ENCODE measurements at places on chromosomes 7 and 10.

DNA sequence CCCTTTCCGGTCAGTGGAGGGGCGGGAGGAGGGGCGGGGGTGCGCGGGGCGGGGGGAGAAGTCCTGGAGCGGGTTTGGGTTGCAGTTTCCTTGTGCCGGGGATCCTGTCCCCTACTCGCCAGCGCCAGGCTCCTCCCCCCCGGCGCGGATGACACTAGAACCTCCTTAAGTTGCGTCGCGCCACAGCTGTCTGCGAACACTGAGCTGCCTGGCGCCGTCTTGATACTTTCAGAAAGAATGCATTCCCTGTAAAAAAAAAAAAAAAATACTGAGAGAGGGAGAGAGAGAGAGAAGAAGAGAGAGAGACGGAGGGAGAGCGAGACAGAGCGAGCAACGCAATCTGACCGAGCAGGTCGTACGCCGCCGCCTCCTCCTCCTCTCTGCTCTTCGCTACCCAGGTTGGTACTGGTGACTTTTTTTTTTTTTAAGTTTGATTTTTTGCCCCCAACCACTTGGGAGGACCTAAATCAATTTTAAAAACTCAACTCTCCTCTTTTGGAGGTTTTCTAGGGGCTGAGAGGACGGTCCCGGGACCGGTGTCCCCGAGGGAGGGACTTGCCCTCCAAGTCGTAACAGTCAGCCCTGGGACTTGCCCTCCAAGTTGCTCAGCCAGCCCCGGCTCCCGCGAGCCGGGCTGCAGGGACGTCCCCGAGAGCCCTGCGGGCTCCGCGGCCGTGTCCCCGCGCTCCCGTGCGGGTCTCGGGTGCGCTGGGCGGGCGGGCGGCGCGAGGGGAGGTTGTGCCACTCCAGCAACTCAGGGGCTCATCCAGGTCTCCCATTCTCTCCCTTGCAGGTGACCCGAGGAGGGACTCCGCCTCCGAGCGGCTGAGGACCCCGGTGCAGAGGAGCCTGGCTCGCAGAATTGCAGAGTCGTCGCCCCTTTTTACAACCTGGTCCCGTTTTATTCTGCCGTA lies at the start of gene GATA3:
TSS of gene GATA3 (plus strand) at position 195 of the 914 bp plus-strand sequence. CDS start 968 bp downstream, outside the sequence.
- DNase-seq, result peak; percentile 84

- peak; percentile 19 for DNase-seq
Measured at GRCh38 chr7:6106140-6106904, 75.1 kb downstream of the ANKRD61 start.

GRCh38 chr7:44286182-44286617 lies 39.2 kb downstream of the CAMK2B start:
- no peak for DNase-seq

DNA sequence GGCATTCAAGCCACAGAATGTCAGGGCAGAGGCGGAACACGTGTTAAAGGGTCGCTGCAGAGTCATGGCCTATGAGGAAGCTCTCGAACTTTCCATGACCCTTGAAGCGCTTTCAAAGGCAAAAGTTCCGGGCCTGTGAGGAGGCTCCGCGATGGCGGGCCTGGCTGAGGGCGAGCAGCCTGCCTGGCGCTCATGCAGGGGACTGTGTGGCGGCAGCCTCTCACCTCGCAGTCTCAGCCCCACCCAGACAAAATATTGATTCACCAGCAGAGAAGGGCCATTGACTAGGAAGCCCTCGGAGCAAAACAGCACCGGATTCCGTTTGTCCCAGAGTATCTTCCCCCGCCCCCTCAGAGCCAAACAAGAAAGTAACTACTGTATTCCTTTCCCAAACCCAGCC lies 12.8 kb upstream of the CNNM1 start:
- DNase-seq, result no peak

DNA sequence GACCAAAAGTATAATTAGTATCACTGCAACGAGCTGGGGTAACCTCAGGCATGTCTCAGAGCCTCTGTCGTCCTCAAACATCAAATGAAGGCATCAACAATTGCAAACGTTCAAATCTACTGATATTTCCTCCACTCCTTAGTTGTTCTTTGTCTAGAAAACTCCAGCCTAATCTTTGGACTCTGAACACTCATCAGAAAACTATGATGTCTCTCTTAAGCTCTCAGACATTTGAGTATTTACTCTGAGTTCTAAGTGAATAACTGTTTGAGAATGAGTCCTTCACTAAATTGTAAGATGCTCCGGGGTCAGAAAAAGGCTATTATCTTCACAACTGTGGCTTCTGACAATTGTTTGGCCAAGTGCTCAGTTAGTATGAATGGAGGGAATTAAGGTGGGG lies 536.4 kb downstream of the NRG3 start:
- no peak for DNase-seq

- DNase-seq, result no peak
Measured at GRCh38 chr10:14409247-14409646, 78.5 kb upstream of the FRMD4A start.

GRCh38 chr10:120732067-120732466 lies 119.1 kb upstream of the WDR11 start:
- DNase-seq, result no peak

- DNase-seq, result no peak
Measured at GRCh38 chr10:29389935-29390334, 101.1 kb downstream of the LYZL1 start.

DNA sequence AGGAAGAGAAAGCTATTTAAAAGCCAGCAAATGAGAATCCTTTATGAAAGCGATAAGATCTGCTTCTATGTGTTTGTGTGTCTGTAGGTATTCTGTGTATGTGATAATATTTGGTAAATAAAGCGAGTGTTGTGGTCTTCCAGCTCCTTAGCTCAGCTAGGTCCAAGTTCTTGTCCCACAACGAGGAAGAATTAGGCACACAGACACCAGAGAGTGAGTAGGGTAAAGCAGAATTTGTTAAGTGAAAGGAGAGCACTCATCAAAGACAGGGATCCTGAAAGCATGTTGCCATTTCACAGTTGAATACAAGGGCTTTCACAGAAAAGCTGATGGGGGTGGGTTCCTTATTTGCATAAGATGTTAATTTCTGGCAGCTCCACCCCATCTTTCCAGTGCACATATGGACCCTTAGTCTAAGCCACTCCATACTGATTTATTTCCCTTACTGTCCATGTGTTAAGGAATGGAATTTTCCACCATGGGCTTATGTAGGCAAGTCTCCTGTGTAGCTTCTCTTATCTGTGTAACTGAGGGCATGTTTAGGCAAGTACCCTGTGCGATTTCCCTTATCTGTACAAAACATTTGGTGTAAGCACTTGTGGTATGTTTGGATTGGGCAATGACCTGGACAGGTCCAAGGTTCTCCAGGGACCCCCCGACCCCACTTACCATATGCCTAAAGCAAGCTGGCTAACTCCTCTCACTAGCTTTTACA lies 165.9 kb upstream of the VIPR2 start:
- no peak for DNase-seq

DNA sequence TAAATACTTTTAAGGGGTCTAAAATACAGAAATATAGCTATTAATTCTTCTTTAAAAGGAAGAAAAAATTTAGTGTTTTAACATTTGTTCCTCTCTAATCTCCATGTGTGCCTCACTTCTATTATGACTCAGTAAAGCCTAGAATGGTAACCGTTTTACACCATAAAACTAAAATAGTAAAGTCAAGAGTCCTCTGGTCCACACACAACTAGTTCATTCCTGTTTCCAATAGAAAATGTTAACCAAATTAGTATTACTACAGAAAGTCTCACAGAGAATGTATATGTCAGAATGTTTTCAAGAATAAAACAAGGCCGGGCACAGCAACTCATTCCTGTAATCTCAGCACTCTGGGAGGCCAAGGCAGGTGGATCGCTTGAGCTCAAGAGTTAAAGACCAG lies 55.8 kb downstream of the CNOT4 start:
- no peak for DNase-seq

GRCh38 chr10:97873569-97873968 lies 23.9 kb downstream of the GOLGA7B start:
- DNase-seq, result no peak

- DNase-seq, result no peak
Measured at GRCh38 chr10:57696641-57697040, 571.1 kb downstream of the IPMK start.

DNA sequence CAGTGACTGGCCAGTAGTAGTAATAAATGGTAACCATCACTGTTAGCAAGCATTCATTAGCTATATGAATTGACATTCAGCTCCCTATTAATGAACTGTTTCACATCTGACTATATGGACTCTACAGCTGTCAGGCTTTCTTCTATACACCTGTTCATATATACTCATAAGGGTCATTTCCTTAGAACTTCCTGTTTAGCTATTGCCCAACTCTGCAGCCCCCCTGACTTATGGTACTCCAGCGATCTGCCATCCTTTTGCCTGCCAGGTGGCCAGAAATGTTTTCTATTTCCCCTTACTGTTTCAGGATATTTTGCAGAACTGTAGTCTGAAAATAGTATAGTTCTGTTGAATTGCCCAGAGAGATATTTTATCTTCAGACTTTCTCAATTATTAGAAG lies 56.6 kb downstream of the TASOR2 start:
- no peak for DNase-seq

DNA sequence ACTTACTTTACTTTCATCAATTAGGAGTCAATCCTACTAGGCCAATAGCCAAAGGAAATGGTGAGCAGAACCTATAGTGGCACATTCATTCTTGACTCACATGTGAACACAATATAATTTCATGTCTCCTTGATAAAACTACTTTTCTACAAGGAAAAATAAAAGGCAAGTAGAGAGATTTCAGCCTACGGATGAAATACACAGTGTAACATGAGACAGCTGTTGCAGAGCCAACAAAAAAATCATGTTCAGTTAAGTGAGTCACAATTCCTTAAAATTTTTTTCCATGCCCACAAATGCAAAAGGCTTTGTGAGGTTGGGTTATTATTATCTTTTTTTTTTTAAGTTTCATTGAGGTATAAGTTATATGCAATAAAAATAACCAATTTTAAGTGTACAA lies 54.8 kb downstream of the GPR141 start:
- DNase-seq, result no peak

DNA sequence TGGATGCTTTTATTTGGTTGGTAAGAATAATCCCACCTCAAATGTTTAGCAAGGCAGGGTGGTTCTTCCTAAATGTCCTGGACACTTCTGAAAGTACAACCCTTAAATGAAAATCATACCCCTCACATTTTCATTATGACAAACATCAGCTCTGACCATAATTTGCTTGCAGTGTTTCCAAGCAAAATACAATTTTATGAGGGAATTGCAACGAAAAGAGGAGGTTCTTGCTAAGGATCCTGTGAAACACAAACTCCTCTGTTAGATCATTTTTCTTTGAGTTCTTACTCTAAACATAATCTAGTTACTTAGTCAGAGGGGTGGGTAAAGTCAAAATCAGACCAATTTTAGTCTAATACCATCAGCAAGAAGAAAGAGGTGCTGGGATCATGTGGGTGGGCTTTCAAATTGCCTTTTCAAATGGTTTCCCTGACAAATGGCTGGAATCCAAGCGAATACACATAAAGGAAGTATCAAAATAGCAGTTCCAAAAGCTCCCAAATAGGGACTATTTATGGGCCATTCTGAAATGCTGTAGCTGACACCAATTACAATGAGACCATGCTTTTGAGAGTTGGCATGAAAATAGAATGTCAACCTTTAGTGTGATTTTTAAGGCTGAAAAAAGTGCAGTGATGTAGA lies 164.9 kb upstream of the INHBA start:
- DNase-seq, result no peak

DNA sequence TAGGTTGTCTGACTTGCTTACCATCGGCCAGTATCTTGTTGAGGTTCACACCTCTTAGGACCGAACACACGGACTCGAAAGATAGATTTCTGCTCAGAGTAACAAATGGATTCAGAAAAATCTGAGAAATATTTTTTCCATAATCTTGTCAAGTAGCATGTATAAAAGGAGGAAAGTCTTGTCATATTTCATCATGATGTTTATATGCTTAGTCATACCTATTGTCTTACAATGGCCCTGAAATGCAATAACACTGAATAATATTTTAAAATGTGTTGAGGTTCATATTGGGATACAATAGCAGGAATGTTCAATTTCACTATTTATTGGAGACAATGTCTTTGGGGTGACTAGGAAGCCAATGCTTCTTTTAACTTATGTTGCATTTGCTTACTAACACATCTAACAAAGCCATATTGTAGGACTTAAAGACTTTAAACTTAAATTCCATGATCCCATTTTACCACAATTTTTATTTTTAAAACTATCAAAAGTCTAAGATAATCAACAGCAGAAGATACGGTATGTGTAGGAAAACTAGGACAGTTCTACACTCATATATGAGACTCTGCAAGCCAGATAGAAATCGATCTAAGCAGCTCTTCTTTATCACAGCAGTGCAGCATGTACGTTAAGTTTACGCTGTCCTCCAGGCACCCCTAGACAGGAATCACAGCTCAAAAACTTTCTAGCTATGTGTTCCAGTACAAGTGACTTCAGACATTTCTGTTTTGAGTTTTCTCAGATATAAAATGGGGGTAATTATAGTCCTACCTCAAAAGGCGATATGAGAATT lies 135.7 kb upstream of the CAV2 start:
- DNase-seq, result no peak

DNA sequence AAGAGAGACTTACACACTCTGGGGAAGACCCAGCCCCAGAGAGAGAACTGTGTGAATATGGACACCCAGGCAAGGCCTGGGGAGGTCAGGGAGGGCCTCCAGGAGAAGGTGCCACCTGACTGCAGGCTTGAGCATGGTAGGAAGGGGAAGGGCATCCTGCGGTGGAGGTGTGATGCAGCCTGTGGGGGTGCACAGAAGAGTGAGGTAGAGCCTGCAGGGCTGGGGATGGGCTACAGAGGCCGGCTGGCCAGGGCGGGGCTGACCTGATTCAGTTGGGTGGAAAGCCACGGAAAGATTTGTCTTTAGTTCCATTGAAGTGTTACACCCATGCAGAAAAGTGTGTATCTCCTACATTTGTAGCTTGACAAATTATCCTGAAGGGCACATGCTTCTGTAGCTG lies 47.6 kb downstream of the ZMIZ1 start:
- DNase-seq, result no peak

Measured in eye (tissue), 1 donor.